ENCODE measurements at places on chromosomes 6 and 20.
A peak's percentile ranks its signal among the peaks of the same experiment; 100 is the strongest.

- DNase-seq = peak; percentile 85
Measured at GRCh38 chr6:11093626-11094410, at the start of gene SMIM13. TSS of gene SMIM13 (plus strand) at chr6:11093834. CDS start at chr6:11094314, 480 bp downstream.

- no peak for DNase-seq
Measured at GRCh38 chr6:49732781-49733180, 11.4 kb downstream of the CRISP3 start.

DNA sequence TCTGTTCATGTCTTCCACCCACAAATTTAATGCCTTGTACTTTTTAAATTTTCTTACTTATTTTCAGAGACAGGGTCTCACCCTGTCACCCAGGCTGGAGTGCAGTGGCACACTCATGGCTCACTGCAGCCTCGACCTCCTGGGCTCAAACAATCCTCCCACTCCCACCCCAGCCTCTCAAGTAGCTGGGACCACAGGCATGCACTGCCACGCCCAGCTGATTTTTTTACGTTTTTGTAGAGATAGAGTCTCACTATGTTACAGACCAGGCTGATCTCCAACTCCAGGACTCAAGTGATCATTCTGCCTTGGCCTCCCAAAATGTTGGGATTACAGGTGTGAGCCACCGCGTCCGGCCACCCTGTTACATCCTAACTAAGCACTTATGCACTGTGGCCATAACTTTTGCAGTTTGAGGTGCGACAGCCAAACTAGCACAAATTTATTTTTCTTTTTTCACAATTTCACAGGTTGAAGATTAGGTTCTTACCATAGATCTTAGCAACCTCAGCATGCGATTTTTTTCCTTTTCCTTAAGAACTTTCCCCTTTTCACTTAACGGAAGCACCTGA is 92.1 kb downstream of the EPB41L2 start:
- DNase-seq = no peak

GRCh38 chr6:166330612-166331011 is 11.7 kb downstream of the SFT2D1 start:
- DNase-seq = no peak

GRCh38 chr6:84284428-84285049 is 57.1 kb upstream of the CEP162 start:
- DNase-seq = no peak

- no peak for DNase-seq
Measured at GRCh38 chr20:33277471-33278441, 5.3 kb upstream of the BPIFB1 start.

DNA sequence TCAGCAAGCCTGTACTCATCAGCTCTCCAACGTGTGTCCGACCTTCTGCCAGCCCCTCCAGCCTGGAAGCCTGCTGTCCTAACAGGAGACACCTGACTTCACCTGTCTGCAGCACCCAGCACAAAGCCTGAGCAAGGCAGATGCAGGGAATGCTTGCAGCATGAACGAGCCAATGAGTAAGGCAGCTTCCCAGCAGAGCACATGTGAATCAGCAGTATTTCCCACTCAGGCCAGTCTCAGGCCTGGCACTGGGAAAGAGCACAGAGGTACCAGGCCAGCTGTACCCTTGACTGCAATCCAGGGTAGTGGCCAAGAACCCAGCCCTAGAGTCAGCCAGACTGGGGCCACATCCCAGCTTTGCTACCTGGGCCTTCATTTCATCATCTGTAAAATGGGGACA is 120.8 kb downstream of the MAFB start:
- DNase-seq = no peak

DNA sequence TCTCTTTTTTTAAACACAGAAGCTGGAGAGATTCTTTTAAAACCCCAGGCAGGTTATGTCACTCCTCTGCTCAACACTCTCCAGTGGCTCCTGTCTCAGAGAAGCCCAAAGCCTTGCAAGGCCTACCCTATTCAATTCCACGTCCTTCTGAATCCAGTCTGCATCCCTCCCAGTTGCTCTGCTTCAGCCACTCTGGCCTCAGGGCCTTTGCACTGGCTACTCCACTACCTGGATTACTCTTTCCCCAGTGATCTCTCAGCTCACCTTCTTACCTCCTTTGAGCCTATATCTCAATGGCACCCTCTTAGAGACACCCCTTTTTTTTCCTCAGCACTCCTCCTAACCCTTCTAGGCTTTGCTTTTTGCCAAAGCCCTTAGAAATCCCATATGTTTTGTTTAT is 185.8 kb downstream of the CLIC5 start:
- DNase-seq = no peak

- no peak for DNase-seq
Measured at GRCh38 chr20:54981175-54981574, 505.8 kb downstream of the DOK5 start.

DNA sequence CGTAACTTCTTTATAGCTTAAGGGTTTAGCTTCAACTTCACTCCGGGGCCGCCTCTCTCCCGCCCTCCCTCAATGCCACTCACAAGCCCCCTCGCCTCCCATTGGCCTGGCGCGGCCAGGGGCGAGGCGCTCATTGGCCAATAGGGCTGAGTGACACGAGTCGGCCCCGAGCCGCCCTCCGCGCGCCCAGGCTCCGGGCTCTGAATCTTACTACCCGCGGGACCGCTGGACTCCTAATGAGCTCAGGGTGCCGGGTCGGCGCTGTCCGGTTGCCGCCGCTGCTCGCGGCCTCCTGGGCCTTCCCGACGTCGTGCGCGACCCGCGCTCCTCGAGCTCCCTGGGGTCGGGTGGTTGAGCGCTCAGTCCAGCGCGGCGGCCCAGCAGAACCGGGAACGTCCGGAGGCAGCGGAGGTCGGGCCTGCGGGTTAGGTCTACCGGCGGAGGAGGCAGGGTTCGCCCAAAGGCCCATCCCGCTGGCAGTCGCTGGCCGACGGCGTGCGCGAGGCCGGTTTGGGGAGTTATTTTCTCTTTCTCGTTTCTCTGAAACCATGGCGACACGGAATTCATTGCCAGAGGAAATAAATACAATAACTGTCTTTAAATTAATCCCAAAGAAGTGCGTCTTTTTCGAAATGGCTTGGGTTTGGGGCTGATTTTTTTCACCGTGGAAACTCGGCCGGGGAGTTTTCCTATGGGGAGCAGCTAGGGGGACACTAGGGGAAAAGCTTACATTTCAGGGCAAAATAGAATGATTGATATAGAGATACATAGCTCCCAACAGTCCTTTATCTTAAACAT is at the start of gene SIM1:
Gene SIM1, minus strand, starts transcription at position 19 of the 798 bp plus-strand sequence. CDS start 1,453 bp downstream, outside the sequence.
- DNase-seq = no peak

- no peak for DNase-seq
Measured at GRCh38 chr6:56951049-56951831, 3.7 kb upstream of the BEND6 start.

- DNase-seq = no peak
Measured at GRCh38 chr20:43940518-43941225, 26.0 kb downstream of the TOX2 start.

GRCh38 chr6:55955684-55956083 is 80.3 kb upstream of the BMP5 start:
- no peak for DNase-seq

- no peak for DNase-seq
Measured at GRCh38 chr6:111522393-111523020, 39.5 kb upstream of the REV3L start.

GRCh38 chr20:13396022-13396421 is 174.9 kb downstream of the ISM1 start:
- no peak for DNase-seq

- no peak for DNase-seq
Measured at GRCh38 chr6:111228094-111228493, 140.8 kb downstream of the SLC16A10 start.

DNA sequence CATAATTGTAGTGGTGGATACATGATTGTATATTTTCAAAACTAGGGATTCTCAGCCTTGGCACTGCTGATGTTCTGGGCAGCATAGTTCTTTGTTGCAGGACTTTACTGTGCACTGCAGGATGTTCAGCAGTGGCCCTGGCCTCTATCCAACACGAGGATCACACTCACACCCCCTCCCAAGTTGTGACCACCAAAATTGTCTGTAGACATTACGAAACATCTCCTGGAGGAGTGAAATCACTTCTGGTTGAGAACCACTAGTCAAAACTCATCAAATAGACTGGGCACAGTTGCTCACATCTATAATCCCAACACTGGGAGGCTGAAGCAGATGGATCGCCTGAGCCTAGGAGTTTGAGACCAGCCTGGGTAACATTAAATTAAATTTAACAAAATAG is 123.1 kb upstream of the CDYL start:
- no peak for DNase-seq

DNA sequence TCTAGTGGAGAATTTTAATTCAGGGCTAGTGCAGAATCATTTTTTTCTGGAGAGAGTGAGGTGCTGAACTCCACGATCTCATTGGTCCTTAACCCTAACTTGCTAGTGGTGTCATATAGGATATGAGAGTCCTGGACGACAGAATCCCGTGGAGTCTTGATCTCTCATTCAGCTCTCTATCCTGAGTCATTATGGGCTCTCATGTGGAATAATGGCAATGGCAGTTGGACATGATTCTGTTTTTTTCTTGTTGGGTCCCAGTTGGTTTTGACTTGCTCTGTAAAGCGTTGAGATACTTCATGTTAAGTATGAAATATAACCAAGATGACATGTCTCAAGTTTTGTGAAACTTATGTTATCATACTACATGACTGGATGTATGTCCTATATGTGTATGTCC is 6.3 kb upstream of the RNF144B start:
- DNase-seq = no peak

DNA sequence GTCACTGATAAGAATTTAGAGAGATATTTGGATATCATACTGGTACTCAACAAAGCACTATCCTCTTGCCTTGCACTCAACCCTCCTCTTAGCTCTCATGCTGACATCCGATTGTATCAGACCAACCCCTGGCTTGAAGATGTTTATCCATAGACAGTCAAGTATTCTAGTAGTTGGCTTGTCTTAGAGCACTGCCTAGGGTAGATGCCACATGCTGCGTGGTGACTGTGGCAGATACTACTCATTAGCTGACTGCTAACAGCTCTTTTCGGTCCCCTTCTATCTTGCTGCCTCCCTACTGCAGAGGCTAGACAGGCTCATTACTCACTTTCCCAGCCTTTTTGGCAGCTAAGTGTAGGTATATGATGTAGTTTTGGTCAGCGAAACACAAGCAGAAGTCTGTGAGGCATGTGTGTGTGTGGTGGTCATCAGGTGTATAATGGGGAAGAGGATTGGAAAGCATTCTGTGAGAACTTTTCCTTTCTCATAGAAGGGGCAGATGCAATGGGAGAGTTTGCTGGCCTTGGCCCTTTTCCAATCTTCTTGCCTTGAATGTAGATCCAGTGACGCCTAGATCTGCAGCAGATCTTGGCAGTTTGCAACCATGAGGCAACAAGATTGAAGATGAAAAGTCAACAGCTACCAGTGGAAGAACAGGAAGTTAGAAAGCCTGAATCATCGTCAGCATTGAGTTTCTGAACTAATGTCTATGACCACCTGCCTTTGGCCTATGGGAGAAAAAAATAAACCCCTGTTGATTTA is 4.4 kb upstream of the IFNGR1 start:
- no peak for DNase-seq

GRCh38 chr6:105072798-105073199 is 107.0 kb downstream of the POPDC3 start:
- DNase-seq = no peak

DNA sequence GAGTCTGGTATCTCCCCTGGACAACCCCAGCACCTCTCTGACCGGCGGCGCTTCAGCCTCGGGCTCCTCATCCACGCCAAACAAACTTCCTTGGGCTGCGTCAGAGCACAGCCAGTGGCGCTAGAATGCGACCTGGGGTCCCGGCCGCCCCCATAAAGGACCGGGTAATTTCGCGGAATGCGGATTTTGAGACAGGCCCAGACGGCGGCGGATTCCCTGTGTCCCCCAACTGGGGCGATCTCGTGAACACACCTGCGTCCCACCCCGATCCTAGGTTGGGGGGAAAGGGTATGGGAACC is 1.6 kb downstream of the FOXP4 start:
- DNase-seq = no peak

DNA sequence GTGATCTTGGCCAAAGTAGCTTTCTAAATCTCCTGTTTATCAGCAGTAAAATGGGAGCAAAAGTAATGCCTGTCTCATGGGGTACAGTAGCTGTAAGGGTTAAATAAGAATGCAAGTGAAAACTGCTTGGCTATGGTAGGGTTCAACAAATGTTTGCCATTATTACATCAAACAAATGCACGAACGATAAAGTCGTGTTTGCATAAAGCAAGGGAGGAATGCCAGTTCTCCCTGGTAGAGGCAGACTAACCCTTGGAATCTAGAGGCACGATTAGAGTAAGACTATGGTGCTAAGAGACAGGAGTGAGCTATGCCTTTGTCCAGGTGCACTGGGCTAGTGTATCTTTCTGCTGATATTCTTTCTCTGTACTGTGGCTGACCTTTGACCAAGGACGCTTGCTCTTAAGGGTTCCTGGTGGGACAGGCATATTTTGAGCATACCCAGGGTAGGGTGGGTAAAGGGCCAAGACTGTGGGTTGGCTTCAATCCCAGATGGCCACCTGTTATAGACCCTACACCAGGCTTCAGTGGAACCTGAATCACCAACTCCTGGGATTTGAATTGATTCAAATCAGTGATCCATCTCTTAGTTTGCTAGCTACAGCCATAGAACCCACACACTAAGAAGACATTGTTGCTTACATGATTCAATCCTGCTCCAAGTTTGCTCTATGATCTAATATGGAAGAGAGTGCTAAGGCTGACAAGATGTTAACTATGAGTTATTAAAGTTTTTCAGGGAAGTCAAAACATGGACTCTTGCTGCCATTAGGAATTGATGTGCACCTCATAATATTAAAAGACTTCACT is 139.9 kb downstream of the CCDC170 start:
- no peak for DNase-seq

DNA sequence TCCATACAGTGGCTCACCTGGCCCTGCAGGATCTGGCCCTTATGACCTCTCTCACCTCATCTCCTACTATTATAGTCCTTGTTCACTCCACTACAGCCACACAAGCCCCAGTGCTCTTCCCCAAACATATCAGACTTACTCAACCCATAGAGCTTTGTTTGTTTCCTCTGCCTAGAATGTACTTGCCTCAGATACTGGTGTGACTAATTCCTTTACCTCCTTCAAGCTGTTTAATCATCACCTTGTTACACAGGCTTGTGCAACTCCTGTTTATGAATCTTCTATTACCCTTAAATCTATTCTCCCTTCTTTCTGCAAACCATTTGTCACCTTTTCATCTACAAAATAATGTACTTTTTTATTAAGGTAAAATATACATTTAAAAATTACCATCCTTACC is 3.2 kb downstream of the DEFB125 start:
- no peak for DNase-seq

DNA sequence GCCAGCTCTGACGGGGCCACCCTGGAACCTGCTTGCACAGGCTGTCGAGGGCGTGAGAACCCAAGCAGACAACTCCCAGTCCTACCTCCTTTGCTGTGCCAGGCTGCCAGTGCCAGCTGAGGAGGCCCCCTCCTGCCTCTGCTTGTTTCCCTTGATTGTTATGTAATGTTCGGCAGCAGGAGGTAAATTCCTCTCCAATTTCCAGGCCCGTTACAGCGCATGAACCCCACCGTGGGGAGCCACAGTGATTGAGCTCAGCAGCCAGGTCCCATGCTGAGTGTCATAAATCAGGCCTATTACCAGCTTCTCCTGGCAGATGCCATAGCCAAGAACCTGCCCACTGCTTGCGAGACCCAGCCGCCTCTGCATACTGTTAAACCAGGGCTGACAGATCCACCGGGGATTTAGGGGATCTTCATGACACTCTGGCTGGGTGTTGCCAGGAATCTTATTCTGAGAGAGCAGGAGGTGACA is 320.5 kb downstream of the DHX35 start:
- no peak for DNase-seq

- no peak for DNase-seq
Measured at GRCh38 chr20:45621593-45621992, 7.9 kb upstream of the WFDC10A start.

- DNase-seq = no peak
Measured at GRCh38 chr20:34129518-34130162, 17.6 kb upstream of the EIF2S2 start.

GRCh38 chr6:79028641-79029314 is 49.3 kb downstream of the PHIP start:
- no peak for DNase-seq

All from stimulated activated CD8-positive, alpha-beta memory T cell treated with anti-CD3 and anti-CD28 coated beads, Interleukin-4, amount 100 ng/mL, for 1 hour (primary cell).